Activated T-helper 1 cell treated with anti-CD3 and anti-CD28 coated beads, Interleukin-2, amount 50 U/mL, for 16 hours (primary cell): ENCODE measurements at places on chromosomes 2 and 18.

DNA sequence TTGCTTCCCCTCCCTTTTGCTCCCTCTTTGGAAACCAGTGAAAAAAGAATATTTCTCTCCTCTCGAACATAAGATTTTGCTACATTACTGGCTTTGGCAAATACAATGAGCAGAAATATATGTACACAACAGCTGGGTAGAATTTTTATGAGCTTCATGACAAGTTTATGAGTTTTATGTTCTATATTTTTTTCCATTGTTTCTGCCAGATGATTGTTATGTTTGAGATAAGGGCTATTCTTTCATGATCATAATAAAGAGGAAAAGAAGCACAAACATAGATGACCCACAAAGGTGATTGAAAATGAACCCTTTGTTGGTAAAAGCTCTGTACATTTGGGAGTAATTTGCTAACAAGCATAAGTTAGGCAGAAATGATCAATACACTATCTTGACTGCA is 14.8 kb upstream of the TFPI start:
- DNase-seq = no peak

GRCh38 chr2:82282111-82282882 is 1977.7 kb upstream of the LRRTM1 start:
- no peak for DNase-seq

DNA sequence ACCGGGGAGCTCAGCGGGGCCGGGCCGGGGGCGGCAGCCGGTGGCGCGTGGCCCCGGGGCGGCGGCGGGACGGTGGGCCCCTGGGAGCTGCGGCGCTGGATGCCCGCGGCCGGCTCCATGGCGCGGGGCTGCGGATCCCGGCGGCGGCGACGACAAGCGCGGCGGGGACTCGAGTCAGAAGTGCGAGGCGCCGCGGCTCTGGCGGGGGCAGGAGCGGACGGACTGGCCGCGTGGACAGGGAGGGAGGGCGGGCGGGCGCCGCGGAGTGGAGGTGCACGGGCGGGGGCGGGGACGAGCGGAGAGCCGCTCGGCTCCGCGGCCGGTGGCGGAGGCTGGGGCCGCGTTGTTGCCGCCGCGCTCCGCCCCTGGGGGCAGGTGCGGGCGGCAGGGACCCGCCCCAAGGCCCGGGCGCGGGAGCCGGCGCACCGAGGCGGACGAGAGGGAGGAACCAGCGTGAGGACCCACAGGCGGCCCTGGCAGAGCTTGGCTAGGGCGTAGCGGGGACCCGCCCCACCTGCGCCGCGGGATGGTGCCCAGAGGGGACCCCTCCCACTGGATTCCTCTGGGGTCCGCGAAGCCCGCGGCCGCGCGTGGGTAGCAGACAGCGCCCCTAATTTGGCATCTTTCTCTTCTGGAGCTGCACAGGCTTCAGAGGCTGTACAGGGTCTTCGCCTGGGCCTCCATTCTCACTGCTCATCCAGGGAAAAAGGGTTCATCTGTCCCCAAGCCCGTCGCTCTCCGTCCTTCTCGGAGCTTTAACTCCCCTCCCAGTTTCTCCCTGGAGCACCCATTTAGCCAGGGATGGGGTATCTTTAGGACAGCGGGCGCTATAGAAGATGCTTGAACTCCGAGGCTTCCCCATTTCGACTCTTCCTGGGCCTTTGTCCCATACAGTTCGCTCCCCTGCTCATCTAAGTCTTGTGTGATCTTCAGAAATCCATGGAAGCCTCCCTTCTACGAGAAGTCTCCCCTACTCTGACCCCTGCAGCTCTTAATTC is at the start of gene TMEM163:
Gene TMEM163, minus strand, starts transcription at position 184 of the 998 bp plus-strand sequence.
- DNase-seq = peak; percentile 14

DNA sequence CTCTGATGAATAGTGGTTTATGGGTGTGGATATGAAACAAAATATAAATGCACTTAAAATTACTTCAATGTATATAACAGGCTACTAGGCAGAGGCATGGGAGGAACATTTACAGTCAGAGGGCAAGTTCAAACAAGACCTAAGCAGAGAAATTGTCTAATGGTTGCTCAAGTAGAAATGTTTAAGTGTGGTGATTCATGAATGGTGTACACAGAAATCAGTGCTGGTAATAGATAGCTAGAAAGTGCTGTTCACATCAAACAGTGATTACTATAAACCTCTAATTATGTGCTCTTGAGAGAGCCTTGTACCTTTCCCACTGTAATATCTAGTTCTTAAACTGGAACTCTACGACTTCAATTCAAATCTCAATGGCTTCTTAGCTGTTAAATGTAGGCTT is 485.1 kb downstream of the NRXN1 start:
- DNase-seq = no peak

DNA sequence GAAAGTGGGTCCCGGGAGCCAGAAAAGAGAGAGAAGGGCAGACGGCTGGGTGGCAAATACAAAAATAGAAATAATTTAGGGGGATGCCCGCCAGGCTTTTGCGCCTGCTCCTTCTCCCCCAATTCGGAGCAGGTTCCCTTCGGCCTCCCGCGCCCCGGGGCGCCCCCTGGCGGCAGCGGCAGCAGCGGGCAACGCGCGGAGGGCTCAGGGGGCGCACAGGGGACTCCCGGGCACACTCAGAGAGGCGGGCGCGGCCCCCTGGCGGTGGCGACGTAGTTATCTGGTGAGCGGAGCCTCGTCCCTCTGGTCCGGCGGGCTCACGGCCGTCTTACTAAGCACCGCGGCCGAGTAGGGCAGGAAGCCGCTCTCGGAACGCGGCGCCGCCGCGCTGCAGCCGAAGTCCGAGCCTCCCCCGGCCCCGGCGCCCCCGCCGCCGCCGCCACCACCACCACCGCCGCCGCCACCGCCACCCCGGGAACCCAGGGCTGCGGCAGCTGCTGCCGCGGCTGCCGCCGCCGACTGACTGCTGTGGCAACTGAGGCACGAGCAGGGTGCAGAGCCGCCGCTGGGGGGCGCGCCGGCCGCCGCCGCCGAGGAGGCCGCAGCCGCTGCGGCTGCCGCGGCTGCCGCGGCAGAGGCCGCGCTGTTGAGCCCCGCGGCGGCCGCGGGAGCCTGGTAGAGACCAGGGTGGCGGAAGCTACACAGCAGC is 3.8 kb downstream of the EVX2 start:
- DNase-seq = no peak

GRCh38 chr2:5695654-5696403 is 3.6 kb downstream of the SOX11 start:
- no peak for DNase-seq
